ENCODE measurements at places on chromosomes 1 and 21.

GRCh38 chr1:244815600-244816099, 19.8 kb upstream of the COX20 start:
- peaks cover 10% of the 10 kb centered on the region for H3K27me3 ChIP-seq
- H3K36me3 ChIP-seq: no peaks in the 10 kb centered on the region
- no peak overlapping the region for H3K4me3 ChIP-seq
- no peak for DNase-seq
- H3K4me1 ChIP-seq: no peaks in the 10 kb centered on the region

DNA sequence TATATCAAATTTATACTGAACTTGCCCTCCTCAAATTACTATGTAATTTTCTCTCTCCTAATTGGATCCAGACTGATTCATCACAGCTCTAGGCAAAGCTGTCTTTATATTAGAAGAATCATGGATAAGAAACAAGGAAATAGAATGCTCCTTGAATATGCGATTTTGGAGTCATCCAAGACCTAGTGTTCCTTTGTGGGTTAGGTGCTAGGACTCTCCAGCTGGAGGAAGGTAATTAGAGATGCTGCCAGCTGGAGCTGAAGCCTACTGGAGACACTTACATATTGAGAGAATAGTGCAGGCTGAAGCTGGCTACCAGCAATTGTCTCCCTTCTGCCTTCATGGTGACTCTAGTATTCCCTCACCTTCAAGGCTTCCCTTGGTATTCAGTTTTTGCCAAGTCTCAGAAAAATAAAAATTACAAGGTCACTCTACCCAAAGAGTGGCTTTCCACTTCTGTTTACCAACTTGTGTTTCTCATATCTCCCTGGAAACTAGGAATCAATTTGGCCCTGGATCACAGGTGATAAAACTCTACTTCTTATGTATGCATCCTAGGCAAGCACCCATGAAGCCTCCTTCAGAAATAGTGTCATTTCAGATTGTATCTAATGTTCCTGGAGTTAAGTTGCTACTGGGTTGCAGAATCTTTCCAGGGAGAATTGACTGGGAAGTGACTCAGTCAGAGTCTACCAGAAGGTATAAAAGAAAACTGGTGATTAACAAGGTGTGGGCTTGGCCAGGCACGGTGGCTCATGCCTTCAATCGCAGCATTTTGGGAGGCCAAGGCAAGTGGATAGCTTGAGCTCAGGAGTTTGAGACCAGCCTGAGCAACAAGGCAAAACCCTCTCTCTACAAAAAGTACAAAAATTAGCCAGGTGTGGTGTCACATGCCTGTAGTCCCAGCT, 24.4 kb upstream of the DOCK7 start:
- peaks cover 5% of the 10 kb centered on the region for H3K4me1 ChIP-seq
- no peak overlapping the region for H3K4me3 ChIP-seq
- no peak for DNase-seq
- H3K27me3 ChIP-seq: no peaks in the 10 kb centered on the region
- H3K27ac ChIP-seq: no peak overlapping the region
- H3K36me3 ChIP-seq: no peaks in the 10 kb centered on the region

GRCh38 chr21:34864370-34865149, 184.5 kb downstream of the RUNX1 start:
- H3K27ac ChIP-seq: peak overlapping the region; percentile 72
- no peak for DNase-seq
- H3K27me3 ChIP-seq: no peaks in the 10 kb centered on the region
- peaks cover 87% of the 10 kb centered on the region for H3K36me3 ChIP-seq
- H3K4me1 ChIP-seq: peaks cover 71% of the 10 kb centered on the region

GRCh38 chr1:161267321-161267720, 8.8 kb downstream of the PCP4L1 start:
- no peaks in the 10 kb centered on the region for H3K4me1 ChIP-seq
- H3K27me3 ChIP-seq: peaks cover 41% of the 10 kb centered on the region
- no peak for DNase-seq

GRCh38 chr1:203043830-203044545, 17.7 kb downstream of the PPFIA4 start:
- H3K36me3 ChIP-seq: no peaks in the 10 kb centered on the region
- peaks cover 8% of the 10 kb centered on the region for H3K4me1 ChIP-seq
- H3K27ac ChIP-seq: no peak overlapping the region
- H3K4me3 ChIP-seq: no peak overlapping the region

DNA sequence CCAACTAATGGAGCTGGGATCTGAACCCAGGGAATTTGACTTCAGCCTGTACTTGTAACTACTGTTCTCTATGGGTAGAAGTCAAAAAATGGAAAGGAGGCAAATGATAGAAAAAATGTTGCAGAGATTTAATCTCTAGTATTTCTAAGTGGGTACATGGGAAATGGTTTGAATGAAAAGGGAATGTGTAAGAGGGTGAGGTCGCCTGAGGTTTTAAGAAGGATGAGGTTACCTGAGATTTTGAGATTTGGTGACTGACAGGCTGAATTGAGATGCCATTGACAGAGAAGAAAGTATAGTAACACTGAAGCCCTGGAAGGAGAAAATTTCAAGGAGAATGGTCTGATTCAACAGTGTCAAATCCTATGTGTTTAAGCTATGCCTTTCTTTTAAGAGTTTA, 5.5 kb downstream of the CAMSAP2 start:
- DNase-seq: no peak
- peaks cover 33% of the 10 kb centered on the region for H3K4me1 ChIP-seq
- no peak overlapping the region for H3K27ac ChIP-seq
- no peaks in the 10 kb centered on the region for H3K27me3 ChIP-seq
- no peak overlapping the region for H3K4me3 ChIP-seq

DNA sequence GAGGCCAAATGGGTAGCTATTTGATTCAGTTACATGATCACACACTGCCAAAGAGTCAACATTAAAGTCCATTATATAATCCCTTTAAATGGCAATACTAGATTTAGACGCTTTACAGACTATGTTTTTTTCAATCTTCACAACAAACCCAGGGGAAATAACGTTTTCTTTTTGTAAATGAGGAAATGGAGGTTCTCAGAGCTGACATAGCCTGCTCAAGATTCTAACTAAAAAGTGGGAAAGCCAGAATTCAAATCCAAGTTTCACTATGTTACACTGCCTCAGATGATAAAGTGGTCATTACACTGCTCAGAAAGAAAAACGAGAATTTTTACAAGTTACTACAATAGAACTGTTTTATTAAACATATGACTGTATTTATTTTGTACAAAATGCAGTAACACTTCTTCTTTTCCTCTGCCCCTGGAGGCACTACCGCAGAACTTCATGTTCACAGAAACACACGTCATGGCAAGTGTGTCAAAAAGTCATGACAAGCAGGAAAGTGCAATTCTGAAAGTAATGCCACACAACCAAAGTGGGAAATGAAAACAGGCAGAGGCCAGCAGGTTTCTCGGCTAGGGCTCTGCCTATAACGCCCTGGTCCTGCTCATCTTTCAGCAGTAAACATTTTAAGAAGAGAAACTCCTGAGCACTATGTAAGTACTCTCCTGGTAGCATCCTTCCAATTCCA, 19.0 kb downstream of the THEMIS2 start:
- H3K4me3 ChIP-seq: no peak overlapping the region
- H3K27me3 ChIP-seq: no peaks in the 10 kb centered on the region
- no peak overlapping the region for H3K27ac ChIP-seq
- H3K36me3 ChIP-seq: peaks cover 14% of the 10 kb centered on the region
- H3K4me1 ChIP-seq: no peaks in the 10 kb centered on the region
- DNase-seq: no peak

DNA sequence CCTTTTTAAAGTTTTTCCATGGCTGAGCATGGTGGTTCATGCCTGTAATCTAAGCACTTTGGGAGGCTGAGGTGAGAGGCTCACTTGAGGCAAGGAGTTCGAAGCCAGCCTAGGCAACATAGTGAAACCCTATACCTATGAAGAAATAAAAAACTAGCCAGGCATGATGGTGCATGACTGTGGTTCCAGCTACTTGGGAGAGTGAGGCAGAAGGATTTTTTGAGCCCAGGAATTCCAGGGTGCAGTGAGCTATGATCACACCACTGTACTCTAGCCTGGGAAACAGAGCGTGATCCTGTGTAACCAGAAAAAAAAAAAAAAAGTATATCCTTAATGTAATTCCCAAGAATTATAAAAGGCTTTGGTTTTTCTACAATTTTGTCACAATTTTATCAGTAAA, 17.4 kb downstream of the DEPDC1 start:
- no peak overlapping the region for H3K27ac ChIP-seq
- no peak overlapping the region for H3K4me3 ChIP-seq
- H3K27me3 ChIP-seq: no peaks in the 10 kb centered on the region
- H3K36me3 ChIP-seq: peaks cover 15% of the 10 kb centered on the region
- peaks cover 7% of the 10 kb centered on the region for H3K4me1 ChIP-seq

GRCh38 chr1:178263341-178263740, 169.4 kb downstream of the RASAL2 start:
- H3K36me3 ChIP-seq: peaks cover 8% of the 10 kb centered on the region
- H3K4me3 ChIP-seq: no peak overlapping the region
- no peaks in the 10 kb centered on the region for H3K27me3 ChIP-seq
- H3K27ac ChIP-seq: peak overlapping the region; percentile 82
- H3K4me1 ChIP-seq: peaks cover 60% of the 10 kb centered on the region

- H3K36me3 ChIP-seq: peaks cover 5% of the 10 kb centered on the region
- peaks cover 41% of the 10 kb centered on the region for H3K4me1 ChIP-seq
- no peaks in the 10 kb centered on the region for H3K27me3 ChIP-seq
- H3K4me3 ChIP-seq: no peak overlapping the region
- H3K27ac ChIP-seq: no peak overlapping the region
- no peak for DNase-seq
Measured at GRCh38 chr21:38246511-38246910, 10.3 kb upstream of the KCNJ15 start.

- no peak overlapping the region for H3K4me3 ChIP-seq
- no peaks in the 10 kb centered on the region for H3K27me3 ChIP-seq
- DNase-seq: no peak
- H3K27ac ChIP-seq: no peak overlapping the region
Measured at GRCh38 chr1:225253784-225254183, 174.1 kb downstream of the LBR start.

- peaks cover 14% of the 10 kb centered on the region for H3K4me1 ChIP-seq
- H3K36me3 ChIP-seq: peaks cover 6% of the 10 kb centered on the region
- H3K27me3 ChIP-seq: peaks cover 55% of the 10 kb centered on the region
- DNase-seq: no peak
Measured at GRCh38 chr1:9207086-9207485, 27.5 kb upstream of the H6PD start.

- H3K4me1 ChIP-seq: no peaks in the 10 kb centered on the region
- no peak for DNase-seq
- no peak overlapping the region for H3K4me3 ChIP-seq
- H3K27ac ChIP-seq: no peak overlapping the region
- peaks cover 99% of the 10 kb centered on the region for H3K27me3 ChIP-seq
Measured at GRCh38 chr1:228003461-228004330, 3.1 kb upstream of the WNT3A start.

DNA sequence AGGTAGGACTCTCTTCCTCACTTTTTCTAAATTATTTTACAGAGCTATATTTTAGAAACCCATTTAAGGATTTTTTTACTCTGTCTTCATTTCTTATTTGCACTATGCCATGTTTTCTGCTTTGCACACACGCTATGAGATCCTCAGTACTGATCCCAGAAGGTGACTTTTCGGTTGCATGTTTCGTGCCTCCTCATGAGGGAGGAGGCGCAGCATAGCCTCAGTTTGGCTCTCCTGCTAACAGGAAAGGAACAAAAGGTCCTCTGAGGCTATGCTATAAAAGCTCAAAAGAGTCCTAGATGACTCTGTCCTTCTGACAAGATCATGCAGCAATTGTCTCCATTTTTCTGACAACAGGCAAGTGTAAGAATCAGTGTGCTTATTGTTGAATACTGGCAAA, 189.7 kb downstream of the GPR52 start:
- no peaks in the 10 kb centered on the region for H3K36me3 ChIP-seq
- no peaks in the 10 kb centered on the region for H3K27me3 ChIP-seq
- no peak overlapping the region for H3K27ac ChIP-seq
- H3K4me3 ChIP-seq: no peak overlapping the region
- DNase-seq: no peak
- H3K4me1 ChIP-seq: no peaks in the 10 kb centered on the region

- DNase-seq: no peak
- H3K36me3 ChIP-seq: no peaks in the 10 kb centered on the region
- H3K4me3 ChIP-seq: no peak overlapping the region
- no peaks in the 10 kb centered on the region for H3K4me1 ChIP-seq
- H3K27me3 ChIP-seq: no peaks in the 10 kb centered on the region
- H3K27ac ChIP-seq: no peak overlapping the region
Measured at GRCh38 chr1:172699111-172699510, 40.2 kb downstream of the FASLG start.

DNA sequence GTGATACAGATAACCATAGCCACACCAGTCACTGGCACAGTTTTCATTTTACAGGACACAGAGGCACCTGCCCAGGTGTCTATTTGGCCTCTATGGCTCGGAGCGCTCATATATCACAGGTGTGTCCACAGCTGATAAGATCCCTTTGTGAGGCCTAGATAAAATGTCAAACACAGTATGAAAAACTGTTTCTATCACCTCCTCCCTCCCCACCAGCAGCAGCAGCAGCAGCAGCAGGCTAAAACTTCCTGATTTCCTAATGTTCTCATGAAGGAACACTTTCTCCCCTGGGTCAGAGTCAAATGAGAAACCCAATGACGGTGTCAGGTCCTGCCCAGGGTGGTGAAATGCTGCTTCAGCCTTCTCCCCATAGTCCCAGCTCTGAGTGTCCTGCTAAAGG, 24.4 kb downstream of the ELAPOR1 start:
- DNase-seq: no peak
- no peak overlapping the region for H3K27ac ChIP-seq
- peaks cover 11% of the 10 kb centered on the region for H3K4me1 ChIP-seq
- H3K36me3 ChIP-seq: no peaks in the 10 kb centered on the region
- no peak overlapping the region for H3K4me3 ChIP-seq

GRCh38 chr1:33327587-33328325, 6.9 kb upstream of the A3GALT2 start:
- H3K36me3 ChIP-seq: peaks cover 80% of the 10 kb centered on the region
- no peak for DNase-seq
- H3K27me3 ChIP-seq: no peaks in the 10 kb centered on the region
- no peaks in the 10 kb centered on the region for H3K4me1 ChIP-seq

DNA sequence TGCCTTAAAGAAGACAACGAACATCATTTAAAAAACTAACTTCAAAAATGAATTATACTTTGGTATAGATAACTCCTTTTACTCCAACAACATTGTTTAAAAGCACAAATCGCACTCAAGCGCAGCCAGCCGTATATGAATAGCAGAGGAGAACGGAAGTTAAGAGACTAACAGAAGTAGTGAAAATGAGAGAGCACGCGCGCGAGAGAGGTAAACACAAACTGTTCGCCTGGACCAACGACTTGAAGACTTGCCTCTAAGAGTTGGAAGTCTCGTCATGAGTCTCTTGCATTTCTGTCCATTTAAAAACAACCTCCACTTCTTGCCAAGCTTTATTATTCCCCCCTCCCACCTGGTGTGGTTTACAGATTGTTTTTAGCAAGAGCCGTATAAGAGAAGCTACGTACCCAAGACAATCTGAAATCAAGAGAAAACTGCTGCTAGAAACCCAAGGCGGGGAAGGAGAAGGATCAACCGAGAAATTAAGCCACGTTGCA, 479 bp downstream of the SELENOF start:
- no peaks in the 10 kb centered on the region for H3K27me3 ChIP-seq
- H3K27ac ChIP-seq: no peak overlapping the region
- peaks cover 23% of the 10 kb centered on the region for H3K36me3 ChIP-seq
- H3K4me3 ChIP-seq: no peak overlapping the region
- DNase-seq: no peak
- H3K4me1 ChIP-seq: peaks cover 38% of the 10 kb centered on the region

Measured in Calu3 (cell line).